ENCODE measurements at places on chromosomes 16 and 17.

DNA sequence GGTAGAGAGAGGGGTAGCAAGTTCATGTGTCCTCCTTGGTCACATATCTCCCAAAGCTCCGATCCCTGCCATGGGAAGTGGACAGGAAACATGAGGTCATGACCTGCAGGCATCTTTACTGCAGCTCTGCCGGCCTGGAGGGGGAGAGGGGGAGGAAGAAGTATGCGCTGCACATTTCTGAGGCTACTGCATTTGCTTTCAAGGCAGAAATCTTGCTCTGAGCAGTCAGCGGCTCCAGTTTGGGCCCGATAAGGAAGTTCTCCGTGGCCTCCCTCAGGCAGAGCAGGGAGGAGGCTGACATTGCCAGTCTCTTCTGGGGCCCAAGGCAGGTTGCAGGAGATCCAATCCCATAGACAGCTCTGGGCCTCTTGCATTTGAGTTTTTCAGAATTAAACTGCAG lies 1.5 kb upstream of the NHERF1 start:
- no peak for DNase-seq

- no peak for DNase-seq
These were observed 394 bp upstream of the CPD start for GRCh38 chr17:30378241-30378824.

GRCh38 chr17:16529906-16530305 lies 37.9 kb upstream of the LRRC75A start:
- DNase-seq: no peak

DNA sequence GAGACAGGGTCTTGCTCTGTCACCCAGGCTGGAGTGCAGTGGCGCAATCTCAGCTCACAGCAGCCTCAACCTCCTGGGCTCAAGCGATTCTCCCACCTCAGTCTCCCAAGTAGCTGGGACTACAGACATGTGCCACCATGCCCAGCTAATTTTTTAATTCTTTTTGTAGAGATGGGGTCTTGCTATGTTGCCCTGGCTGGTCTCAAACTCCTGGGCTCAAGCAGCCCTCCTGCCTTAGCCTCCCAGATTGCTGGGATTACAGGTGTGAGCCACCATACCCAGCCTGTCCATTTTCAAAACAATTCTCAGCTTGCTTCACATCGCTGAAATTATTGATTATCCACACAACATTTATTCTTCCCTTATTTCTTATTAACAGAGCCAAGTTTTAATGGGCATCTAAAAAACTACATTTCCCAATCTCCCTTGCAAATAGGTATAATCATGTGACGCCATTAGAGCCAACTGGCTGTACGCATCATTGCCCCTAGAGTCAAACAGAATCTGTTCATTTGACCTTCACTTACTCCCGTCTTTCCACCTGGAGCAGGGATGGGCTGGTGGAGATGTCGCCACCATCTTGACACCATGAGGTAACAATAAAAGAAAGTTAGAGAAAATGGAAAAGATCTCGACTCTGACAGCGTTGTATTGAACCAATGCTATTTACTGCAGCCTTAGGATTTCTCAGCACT lies 148.0 kb upstream of the FOXF1 start:
- no peak for DNase-seq

DNA sequence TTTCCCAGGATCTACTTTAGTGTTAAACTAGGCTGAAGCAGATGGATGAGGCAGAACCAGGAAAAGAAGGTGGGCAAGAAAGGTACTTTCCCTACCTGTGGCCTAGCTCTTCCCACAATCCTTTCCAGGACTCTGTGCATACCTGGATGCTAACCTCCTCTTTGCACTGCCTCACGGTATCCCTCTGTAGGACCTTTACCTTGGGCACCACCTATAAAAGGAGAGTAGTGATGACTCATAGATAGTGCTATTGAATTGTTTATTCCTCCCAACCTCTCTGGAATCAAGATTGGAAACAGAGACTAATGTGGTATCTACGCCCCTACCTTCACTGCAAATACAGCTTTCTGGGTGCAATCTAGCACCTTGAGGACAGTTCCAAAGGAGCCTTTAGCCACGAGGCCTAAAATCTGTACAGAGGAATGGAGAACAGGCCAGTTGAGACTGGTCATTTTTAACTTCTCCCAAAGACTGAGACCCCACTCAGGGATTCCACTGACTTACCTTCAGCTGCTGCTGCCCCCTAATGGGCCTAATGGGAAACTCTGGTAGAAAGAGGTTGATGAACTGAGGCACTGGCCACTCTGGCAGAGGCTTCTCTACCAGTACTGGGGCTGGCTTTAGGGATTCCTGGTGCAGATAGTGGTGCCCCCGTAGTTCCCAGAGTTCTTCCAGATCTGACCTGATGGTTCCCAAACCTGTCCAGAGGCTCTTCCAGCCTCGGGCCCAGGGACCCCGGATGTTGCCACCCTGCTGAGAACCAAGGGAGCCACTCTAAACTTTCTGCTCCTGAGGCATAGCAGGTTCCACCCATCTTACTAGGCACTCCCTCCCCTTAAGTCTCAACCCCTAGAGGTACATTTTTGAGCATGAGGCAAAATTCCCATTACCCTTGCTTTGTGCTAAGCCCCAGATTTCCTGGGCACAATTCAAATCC lies 781 bp downstream of the RSKR start:
- no peak for DNase-seq

All from NCI-H187 treated with DMSO at 0.1 percent for 48 hours (cell line).